ENCODE measurements at places on chromosomes 16 and 17.

- no peak for DNase-seq
Observed at GRCh38 chr16:85603203-85603755, 9.8 kb upstream of the GSE1 start.

DNA sequence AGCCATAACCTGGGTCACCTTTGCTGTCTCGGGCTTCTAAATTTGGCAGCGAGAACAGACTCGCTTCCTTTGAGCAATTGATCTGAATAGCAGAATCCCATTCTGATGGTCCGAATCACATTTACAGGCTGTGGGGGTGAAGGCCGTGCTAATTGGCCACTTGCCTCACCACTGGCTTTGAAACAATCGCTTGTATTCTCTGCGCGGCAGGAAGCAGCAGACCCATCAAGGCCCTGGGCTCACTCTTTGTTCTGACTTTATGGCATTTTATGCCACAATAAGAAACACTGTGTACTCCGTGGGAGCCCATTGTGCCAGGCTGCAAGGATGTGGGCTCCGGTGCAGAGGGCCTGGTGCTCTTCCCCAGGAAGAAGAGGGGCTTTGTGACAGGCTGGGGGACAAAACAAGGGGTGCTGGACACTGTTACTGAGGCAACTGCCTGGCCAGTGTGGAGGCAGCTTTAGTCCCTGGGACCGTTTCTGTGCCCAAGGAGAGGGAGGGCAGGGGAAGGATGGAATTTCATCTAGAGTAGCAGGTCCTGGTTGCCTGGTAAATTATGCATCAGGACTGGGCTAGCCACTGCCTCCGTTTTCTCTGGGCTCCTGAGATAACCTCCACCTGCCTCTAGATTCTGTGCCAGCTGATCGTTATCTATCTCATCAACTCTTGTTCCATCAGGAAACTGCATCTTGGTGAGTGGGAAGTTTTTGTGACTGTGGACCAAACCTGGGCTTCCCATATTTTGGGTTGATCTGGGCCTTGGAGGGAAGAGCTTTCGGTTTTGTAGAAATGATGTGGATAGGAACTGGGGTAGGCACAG lies 78.5 kb downstream of the MRC2 start:
- DNase-seq: peak; percentile 65

DNA sequence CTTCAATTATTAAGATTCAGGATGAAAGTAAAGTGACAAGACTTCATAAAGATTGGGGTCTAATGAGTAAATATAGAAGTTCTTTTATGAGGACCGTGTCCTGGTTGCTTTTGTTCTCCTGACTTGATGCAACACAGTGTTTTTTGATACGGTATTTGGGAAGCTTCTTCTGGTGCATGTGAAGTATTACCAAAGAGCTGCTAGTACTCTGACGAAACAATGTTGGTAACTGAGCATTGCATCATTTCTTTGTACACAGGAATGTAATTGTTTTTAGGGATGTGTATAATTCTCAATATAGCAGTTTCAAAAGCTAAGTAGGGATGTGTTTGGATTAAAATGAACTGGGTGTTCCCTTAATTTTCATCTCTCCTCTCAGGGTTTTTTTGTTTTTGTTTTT lies 15.9 kb downstream of the KPNB1 start:
- DNase-seq: no peak

- DNase-seq: no peak
Observed at GRCh38 chr17:45314741-45315647, 1.8 kb downstream of the MAP3K14 start.

GRCh38 chr17:47816947-47817346 lies 4.6 kb downstream of the OSBPL7 start:
- no peak for DNase-seq

- DNase-seq: no peak
Observed at GRCh38 chr17:61124562-61124961, 275.1 kb upstream of the TBX2 start.

DNA sequence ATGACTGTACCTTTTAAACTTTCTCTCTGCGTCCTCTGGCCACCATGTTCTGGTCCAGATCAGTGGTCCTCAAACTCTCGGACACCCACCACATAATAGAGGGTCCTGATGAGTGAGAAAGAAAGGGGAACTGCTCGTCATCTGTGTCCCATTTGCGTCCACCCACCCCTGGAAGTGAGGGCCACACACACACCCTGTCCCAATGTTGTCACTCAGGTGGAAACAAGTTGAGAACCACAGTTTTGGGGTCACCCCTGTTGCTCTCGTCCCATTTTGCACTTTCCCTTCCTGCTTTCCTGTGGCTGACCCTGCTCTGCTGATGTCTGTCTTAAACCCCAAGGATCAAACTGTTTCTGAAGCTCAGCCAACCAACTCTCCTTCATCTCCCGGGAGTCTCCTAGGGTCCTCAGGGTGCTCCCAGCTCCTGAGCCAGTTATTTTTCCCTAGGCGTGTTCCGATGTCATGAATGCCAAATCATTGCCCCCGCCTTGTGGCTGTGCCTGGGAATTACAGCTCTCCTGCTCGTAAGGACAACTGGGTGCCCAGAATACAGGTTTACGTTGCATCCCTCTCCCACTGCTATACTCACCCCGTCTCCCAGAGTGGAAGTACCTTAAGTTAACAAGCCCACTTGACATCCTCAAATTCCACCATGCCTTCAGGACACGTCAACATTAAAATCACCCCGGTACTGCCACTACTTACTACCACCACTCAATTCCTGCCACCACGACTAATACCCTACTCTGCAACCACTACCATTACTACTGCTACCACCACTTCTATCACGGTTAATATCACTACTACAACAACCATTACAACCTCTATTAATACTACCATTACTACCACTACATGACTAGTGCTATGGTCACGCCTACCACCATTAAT lies 26.0 kb upstream of the HNF1B start:
- peak; percentile 54 for DNase-seq

DNA sequence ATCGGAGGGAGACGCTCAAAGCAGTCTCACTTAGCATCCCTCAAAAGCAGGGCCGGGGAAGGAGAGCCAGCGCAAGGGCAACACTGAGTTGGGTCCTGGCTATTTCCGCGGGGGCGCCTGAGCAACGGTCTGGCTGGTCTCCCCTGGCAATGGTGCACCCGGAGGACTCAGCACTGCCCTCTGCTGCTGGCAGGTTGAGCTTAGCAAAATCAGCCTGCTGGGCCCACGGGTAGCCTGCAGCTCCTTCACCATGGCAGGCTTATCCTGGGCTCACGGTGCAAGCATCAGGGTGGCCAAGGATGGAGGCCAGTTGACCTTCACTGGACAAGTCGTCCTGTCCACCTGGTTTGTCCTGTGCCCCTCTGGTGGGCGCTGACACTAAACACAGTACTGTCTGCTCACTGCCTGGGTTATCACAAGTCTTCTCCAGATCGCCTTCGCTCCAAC lies 14.4 kb upstream of the ALDH3A1 start:
- DNase-seq: peak; percentile 73

GRCh38 chr16:71273384-71273783 lies 15.8 kb downstream of the CMTR2 start:
- no peak for DNase-seq

- no peak for DNase-seq
Observed at GRCh38 chr16:22631264-22631663, 120.6 kb downstream of the NPIPB5 start.

GRCh38 chr16:82584553-82585152 lies 42.1 kb upstream of the CDH13 start:
- no peak for DNase-seq

DNA sequence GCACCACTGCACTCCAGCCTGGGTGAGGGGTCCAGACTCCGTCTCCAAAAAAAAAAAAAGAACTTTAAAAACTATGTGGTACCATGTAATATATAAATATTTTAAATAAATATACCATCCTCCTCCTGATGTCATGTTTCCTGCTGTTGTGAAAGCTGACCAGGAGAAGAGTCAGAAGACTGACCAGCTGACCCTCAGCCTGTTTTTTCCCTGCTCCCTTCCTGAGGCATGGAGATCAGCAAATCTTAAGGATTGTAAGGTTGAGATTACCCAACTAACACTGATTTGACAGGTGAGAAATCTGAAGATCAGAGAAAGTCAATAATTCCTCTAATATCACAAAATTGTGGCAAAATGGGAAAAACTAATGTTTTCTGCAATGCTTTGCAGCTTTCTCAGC lies 18.1 kb downstream of the NCOR1 start:
- no peak for DNase-seq

DNA sequence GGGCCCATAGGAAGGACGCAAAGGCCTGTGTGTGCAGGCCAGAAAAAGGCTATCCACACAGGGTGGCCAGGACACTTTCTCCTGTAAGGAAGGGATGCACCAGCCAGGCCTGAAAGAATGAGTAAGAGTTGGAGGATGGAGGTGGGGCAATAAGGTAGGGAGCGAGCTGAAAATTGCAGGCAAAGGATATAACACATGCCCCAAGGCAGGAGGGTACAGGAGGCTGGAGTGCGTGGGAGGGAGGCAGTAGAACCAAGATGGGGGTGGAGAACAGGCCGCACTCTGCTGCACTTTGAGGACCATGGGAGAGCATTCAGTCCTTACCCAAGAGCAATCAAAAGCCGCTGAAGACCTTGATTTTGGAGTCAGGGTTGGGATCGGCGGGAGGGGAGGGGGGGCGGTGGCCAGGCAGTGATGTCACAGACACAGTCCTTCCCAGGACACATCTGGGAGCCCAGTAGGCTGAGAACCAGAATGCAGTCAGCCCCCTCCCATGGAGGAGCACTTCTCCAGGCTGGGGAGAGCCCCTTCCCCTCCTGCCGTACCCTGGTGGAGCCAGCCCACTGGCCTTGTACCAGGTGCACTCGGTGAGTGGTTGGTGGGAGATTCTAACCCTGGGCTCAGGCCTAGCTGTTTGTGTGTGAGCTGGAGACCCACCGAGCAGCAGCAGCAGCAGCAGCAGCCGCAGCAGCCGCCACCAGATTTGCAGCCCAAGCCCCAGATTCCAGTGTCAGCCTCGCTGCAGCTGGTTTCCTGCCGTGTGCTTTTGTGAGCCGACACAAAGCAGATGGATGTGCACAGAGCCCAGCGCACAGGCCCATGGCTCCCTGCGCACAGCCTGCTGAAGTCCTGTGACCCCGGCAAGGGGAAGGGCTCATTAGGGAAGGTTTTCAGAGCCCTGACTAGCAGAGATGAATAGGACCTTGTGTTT lies 17.5 kb downstream of the ANKRD40 start:
- DNase-seq: peak; percentile 70

DNA sequence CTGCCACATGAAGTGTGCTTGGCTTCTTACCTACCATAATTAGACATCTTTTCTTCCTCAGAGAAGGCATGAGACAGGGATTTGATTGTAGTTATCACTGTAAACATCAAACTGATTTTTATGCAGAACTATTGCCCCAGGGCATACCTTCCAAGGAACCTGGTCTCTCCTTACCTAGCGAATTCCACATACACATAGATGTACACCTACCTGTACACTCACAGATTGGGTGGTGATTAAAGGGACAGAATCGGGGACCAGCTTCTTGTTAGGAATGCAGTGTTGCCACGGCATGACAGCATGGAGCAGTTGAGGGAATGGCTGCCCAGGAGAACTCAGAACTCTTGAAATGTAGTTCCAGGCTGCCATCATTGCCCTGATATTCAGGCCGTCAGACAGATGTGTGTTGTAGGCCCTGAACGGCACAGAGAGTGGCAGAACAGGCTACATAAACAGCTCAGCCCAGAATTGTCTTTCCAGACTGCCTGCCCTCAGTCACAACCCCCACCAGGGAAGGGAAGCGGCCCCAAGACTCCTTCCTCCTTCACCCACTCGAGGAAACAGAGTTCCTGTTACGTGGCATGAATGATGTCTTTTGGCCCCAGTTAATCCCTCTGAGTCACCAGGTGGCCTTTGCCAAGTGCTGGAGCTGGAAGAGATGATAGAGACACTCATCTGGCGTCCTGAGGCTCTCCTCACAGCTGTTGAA lies 17.8 kb upstream of the NAGLU start:
- DNase-seq: peak; percentile 65

GRCh38 chr16:49855280-49855821 lies 561 bp downstream of the ZNF423 start:
- DNase-seq: peak; percentile 94

- no peak for DNase-seq
Observed at GRCh38 chr17:35345445-35345925, 27.9 kb downstream of the SLFN11 start.

- DNase-seq: no peak
Observed at GRCh38 chr16:50400967-50401348, 32.2 kb upstream of the BRD7 start.

- no peak for DNase-seq
Observed at GRCh38 chr17:44864831-44865230, 17.1 kb downstream of the HIGD1B start.

DNA sequence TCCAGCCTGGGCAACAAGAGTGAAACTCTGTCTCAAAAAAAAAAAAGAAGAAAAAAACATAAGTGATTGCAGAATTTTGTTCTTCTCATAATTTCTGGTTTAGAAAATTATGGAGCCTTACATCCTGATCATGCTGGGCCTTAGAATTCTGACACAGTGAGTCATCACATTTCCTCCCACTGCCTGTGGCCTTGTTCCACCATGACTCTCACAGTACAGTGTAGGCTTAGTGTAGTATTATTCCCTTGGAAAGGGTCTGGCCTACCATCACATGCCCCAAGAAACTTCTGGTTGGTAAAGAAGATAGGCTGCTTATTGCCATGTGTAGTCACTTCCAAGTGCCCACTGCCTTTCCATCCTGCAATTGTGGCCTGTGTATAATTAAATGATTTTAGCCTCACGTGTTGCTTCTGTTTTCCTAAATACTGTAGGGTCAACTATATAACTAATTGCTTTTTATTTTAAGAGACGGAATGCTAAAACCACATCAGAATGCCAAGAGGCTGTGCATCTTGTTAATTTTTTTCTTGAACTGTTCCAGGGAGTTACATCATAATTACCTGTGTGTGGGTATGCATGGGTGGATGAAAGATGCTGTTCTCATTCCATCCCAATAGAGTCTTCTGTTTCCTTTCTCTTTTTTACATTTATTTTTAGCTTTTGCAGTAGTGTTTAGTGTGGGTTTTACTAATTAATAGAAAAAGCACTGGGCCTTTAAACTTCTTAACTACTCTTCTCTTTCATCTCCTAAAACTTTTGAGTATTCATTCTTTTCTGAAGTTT lies 25.9 kb downstream of the OGFOD1 start:
- DNase-seq: no peak

DNA sequence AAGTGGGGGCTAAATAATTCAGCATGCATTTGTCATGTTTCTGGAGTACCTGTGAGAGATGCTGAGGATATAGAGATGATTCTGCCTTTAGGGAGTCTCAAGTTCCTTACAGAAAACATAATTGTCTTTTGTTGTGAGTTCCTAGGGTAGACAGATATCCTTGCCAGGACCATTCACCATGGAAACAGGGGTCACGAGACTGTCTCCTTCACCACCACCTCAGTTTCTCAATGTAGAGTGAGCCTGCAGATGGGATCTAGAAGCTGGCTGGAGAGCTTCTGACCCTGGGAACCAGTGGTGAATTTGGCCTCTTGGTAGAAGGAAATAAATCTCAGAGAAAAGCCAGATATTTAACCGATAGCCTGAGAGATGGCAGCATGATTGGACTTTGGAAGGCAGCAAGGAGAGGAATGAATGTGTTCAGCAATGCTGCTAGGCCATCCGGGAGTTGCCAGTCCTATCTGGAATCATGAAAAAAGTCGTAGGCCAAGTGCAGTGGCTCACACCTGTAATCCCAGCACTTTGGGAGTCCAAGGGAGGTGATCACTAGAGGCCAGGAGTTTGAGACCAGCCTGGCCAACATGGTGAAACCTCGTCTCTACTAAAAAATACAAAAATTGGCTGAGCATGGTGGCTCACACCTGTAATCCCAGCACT lies 7.4 kb upstream of the HDAC5 start:
- no peak for DNase-seq

Data from lung (tissue), 17 donors.